ENCODE measurements at places on chromosomes 3 and 15.

DNA sequence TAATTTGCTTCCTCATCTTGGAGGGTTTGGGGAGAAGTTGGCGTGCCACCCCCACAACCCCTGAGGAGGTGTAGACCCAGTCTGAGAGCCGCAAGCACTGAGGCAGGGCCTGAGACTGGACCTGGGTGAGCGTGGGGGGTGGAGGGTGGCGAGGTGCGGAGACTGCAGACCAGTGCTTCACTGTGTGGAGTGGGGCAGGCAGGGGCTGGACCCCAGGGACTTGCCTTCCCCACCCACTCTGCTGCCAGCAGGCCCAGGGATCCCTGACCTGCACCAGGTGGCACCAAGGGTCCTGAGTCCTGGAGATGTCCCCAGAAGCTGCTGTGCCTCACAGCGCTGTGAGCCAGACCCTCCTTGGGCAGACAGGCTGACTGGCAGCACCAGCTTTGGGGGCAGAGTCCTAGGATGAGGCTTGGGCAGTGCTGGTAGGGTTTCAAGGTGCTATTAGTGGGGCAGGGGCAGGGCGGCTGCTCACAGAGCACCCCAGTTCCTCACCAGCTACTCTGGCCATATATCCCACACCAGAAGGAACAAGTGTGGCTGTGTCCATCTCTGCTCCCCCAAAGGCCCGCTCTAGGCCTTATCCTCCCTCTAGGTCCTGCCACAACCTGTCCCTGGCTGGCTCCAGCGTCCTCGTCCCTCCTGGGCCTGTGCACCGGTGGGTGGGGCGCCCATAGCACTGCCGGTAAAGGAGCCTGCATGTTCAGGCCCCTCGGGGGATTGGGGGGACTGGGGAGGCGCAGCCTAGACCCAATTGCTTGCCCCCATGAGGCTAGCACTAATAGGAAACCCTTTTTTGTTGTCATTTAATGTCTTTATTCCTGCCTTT lies 11.8 kb downstream of the ZBTB47 start:
- DNase-seq, result no peak

- DNase-seq, result no peak
These were observed 365.3 kb upstream of the KCNMB2 start for GRCh38 chr3:178170698-178171535.

DNA sequence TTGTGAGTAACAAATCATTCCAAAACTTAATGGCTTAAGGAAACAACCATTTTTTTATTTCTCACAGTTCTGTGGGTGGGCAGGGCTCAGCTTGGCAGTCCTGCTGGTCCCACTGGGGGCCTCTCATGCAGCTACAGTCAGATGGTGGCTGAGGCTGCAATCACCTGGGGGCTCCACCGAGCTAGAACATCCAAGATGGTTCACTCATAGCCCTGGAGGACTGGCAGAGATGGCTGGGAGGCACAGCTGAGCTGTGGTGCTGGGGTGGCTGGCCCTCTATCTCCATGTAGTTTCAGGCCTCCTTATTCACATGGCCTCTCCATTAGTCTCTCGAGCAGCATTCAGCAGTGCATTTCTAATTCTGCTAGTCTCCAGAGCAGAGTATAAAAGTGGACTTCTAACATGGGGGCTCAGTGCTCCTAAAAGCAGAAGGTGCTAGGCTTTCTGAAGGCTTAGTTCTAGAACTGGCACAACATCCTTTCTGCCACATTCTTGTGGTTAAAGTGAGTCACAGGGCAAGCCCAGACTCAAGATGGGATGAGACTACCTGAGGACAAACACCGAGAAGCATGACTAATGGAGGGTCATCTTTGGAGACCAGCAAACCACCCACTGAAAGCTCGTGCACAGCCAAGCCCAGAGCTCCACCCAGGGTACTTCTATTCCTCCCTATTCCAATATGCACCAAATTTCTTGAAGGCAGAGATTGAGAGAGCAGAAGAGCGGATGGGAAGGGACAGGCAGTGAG lies 6.3 kb downstream of the CAV3 start:
- no peak for DNase-seq

- DNase-seq, result no peak
These were observed 18.1 kb upstream of the CACNA2D2 start for GRCh38 chr3:50521572-50521971.

DNA sequence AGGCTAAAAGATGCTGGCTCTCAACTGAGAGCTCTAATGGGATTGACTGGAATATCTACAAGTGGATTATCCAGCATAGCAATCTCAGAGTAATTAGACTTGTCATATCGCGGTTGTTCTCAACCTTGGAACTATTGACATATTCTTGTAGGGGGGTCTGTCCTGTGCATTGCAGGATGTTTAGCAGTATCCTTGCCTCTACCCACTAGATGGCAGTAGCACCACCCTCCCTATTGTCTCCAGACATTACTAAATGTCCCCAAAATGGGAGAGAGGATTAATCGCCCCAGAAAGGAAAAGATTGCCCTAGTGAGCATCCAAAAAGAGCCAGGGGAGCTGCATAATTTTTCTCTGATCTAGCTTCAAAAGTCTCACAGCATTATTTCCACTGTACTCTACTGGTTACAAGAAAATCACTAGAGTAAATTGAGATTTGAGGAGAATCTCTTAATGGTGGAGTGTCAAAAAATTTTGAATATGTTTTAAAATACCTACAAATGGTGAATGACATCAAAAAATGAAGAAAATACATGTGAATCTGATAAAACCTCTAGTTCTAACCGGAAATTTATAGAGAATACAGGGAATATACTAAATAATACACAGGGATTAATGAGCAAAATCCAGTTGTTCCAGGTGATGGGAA lies 388.2 kb upstream of the AGTR1 start:
- DNase-seq, result no peak

- peak; percentile 35 for DNase-seq
These were observed 169.0 kb upstream of the TSC22D2 start for GRCh38 chr3:150238995-150239619.

DNA sequence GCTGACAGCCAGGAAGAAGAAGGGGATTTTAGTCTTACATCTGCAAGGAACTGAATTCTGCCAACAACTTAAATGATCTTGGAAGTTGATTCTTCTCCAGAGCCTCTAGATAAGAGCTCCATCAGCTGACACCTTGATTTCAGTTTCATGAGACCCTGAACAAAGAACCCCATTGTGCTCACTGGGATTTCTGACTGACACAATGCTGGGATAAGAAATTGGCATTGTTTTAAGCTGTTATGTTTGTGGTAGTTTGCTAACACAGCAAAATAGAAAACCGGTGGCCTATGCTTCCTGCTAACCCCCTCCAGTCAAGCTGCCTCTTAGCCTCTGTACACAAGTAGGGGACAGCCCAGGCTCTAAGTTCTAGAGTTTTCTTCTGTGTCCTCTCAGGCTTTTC lies 36.2 kb downstream of the MASP1 start:
- DNase-seq, result no peak

DNA sequence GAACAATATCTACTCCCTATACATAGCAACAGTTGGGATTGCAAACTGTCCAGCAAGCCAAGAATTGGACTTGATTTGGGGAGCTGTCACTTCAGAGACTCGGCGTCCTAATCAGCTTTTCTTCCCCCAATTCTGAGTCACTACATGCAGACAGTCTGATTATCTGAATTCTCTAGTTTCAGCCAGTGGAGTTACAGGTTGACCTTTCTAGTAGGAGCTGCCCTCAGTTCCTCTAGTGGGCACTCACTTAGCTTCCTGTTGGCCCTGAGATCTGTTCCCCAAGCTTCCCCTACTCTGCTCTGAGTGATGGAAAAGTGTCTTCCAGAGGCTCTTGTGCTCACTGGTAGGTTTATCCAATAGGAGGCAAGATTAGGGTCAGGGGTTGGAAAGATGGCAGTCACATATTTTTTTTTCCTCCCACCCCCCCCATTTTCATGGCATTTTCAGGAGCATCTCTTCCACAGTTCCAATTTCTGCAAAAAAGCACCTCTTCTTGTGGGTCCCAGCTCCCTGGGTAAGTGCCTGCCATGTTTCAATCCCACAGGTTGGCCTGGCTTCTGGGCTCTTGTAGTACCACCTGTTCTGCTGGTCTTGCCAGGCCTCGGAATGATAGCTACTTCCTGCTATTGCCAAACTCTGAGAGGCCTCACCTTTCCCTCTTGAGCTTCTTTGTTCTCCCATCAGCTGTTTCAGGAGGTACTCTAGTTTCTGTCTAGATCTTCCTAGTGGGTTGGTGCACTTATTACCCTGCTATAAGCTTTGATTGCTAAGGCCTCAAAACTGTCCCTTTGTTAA lies 182.2 kb downstream of the RAP2B start:
- no peak for DNase-seq

GRCh38 chr3:186931532-186932280 lies 1.4 kb downstream of the ST6GAL1 start:
- DNase-seq, result peak; percentile 9
